ENCODE measurements at places on chromosomes 11 and 22. TPM values are rescaled to one million over a fixed set of nuclear protein-coding genes. Genes with fewer than 3 reads are reported as not detected.

The CASP1 gene
- total RNA-seq, result 1.6 TPM

The TRIM51 gene
- total RNA-seq, result not detected

The SMC1B gene
- not detected for total RNA-seq

The BAIAP2L2 gene
- 0.56 TPM for total RNA-seq

The HEPHL1 gene
- not detected for total RNA-seq
